EH (cell line): ENCODE measurements at places on chromosomes 3 and 15.

- peak; percentile 61 for DNase-seq
Measured at GRCh38 chr3:63791974-63792373, 27.1 kb upstream of the C3orf49 start.

DNA sequence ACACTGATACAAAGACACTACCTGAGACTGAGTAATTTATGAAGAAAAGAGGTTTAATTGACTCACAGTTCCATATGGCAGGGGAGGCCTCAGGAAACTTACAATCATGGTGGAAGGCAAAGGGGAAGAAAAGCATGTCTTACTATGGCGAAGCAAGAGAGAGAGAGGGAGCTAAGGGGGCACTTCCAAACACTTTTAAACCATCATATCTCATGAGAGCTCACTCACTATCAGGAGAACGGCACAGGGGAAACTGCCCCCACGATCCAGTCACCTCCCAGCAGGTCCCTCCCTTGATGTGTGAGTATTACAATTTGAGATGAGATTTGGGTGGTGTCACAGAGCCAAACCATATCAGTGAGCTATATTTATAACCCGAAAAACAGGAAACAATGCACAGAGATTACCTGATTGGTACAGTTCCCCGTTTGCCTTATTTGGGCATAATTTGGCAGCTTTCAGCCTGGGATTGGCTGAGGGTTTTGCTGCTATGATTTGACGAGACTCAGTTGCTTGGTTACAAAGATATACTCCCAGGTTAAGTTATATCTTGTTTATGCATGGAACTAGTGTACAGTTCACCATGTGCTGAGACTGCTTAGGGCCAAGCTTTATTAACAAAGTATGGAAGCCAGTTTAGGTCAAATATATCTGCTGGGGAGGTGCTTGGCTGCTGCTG is 184.2 kb downstream of the NR2F2 start:
- no peak for DNase-seq

DNA sequence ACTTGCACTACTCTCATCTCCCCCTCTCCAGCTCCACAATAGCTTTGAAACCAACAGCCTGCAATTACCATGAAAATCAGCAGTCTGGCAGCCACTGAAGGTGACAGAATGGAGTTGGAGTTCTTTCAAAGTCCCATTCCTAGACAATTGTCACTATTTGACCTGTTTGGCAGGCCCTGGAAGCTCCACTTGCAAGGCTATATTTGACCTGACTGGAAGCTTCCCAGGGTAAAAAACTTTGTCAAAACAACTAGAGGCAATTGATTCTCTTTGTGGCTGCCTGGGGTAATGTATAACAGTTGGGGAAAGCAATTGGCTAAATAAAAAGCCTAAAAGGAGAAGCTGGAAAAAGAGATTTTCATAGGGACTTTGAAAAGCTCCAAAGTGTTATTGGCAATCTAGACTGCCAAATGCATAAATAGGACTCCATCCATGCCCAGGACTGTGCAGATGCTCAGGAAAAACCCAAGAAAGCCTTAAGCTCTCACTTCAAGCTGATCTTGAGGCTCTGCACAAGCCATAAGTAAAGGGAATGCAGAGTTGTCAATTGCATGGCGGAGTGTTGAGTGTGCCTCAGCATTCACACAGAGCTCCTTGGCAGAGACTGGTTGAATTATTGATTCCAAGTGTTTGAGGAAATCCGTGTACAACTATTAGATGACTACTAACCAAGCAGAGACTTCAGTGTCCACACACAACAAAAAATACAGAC is 18.3 kb downstream of the GREM1 start:
- DNase-seq = peak; percentile 55

DNA sequence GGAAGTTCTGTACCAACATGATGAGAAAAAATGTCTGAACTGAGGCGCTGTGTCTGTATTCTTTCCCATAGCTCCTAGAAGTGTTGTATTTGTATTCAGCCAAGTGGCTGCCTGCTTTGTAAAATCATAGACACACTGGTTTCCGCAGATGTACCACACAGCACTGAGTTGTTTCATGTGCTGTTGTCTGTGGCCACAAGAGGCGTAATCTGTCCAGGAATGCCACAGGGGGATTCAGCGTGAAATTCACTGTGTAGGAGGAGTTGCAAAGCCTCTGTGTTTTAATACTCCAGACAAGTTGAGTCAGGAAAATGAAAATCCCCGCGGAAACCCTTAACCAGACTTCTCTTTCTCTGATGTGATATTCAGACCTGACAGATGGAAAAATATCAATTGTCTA is 462.2 kb downstream of the NSUN3 start:
- DNase-seq = no peak

DNA sequence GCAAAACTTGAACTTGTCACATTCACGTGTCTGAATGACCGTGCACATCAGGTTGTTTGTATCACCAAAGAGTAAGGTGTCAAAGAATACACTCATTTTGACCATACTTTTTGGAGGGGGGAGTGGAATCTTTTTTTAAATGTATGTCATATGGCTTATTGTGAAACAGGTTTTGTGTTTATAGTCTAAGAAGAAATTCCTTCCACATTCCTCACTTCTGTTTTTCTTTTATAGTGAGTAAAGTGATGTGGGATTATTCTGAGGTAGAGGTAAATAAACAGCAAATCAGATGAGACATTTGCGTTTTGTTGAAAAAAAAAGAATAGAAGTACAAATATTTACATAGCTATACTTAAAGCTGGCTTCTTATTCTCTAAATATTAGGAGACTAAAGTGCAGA is 33.0 kb downstream of the SRP14 start:
- peak; percentile 46 for DNase-seq

GRCh38 chr15:92306663-92307062 is 87.0 kb upstream of the ST8SIA2 start:
- DNase-seq = no peak

DNA sequence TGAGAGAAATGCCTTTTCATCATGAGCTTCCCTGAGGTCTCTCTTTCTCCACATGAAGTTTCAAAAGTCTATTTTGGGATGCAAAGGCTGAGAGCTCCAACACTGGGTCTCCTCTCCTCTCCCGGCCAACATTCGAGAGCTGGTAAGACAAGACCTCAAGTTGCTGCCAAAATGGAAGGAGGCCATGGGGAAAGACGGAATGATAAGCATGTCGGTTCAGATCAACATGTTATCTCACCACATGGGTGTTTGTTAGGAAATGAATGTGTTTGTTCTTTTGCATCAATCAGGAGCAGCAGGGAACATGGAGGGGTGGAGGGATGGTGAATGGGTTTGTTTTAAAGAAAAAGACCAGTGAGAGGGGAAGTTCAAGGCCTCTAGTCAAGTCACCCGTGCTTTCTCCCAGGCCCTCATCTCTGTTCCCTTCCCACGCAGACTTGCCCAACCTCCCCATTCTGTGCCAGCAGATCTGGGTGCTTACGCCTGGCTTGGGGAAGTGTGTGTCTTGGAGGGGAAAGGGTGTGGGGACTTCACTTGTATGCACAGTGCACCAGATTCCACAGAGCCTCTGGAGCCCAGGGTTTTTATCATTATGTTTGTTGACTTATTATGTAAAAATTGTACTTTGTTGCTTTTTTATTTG is 23.5 kb upstream of the ATP10A start:
- no peak for DNase-seq
